Renal pelvis (tissue), 12 donors: ENCODE measurements at places on chromosomes 7 and 10. TPM values are rescaled to one million over a fixed set of nuclear protein-coding genes. Genes with fewer than 3 reads are reported as not detected.

GRCh38 chr7:136326045-136326609 lies 349.0 kb upstream of the MTPN start:
- DNase-seq = no peak

The FAM25C gene
- polyA plus RNA-seq = not detected

The TDRD1 gene
- 0.04 TPM for polyA plus RNA-seq

DNA sequence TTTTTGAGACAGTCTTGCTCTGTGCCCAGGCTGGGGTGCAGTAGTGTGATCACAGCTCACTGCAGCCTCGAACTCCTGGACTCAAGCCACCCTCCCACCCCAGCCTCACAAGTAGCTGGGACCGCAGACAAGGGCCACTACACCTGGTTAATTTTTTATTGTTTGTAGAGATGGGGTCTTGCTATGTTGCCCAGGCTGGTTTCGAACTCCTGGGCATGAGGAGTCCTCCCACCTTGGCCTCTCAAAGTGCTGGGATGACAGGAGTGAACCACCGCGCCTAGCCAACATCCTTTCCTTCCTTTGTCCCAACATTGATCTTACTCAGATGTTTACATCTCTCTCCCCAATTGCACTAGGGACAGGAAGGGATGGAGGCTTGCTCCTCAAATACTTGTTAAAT lies 3.3 kb downstream of the GTF2IRD1 start:
- DNase-seq = no peak
